ENCODE measurements at places on chromosomes 16 and 17.

DNA sequence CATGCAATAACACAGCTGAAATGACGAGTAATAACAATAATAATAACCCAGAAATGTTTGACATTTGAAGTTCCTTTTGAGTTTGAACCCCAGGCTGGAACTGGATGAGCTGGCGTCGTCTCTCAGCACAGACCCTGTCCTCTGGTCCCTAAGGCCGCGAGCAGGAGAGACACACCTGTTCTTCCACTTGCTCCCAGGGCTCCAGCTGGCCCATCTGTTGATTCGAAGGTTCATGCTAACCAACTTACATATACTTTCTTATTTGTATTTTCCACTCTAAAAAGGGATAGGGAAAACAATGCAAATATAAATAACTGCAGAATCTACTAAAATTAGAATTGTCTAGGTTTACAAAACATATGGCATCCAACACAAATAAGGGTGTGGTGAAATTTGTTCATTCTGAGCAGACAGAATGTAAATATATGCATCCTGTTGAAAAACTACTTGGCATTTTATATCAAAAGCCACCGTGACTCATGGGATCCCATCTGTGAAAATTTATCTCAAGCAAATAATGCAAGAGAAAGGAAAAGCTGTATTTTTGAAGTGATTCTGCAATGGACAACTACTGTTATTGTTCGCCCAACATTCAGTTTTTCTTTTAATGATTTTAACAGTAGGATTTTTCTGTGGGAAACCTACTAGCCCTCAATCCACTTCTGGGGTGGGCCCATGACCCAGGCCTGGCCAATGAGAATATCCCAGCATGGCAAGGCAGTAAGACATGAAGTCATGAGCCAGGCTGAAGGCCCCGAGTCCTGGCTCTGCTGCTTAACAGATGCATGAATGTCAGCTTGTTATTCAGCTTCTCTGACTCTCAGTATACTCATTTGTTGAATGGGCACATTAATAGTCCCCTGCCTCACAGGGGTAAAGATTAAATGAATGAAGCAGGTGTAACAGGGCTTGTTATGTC lies 13.2 kb upstream of the RGS9 start:
- DNase-seq: no peak

DNA sequence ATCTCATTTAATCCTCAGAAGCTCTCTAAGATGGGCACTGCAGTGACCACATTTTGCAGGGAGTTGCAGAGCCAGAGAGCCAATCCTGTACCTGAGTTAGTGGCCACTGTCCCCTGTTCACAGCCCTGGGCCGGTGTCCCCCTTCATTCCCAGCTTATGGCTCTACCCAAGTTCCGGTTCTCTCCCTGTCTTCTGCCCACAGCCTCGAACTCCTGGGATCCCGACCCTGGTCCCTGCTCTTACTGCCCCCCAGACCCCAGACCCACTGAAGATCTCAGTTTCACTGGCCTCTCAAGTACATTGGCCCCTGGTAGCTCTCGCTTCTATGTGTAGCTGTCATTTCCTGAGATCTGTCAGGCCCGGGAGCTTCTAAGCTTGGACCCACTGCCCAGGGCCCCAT lies 12.2 kb downstream of the ASGR2 start:
- no peak for DNase-seq

DNA sequence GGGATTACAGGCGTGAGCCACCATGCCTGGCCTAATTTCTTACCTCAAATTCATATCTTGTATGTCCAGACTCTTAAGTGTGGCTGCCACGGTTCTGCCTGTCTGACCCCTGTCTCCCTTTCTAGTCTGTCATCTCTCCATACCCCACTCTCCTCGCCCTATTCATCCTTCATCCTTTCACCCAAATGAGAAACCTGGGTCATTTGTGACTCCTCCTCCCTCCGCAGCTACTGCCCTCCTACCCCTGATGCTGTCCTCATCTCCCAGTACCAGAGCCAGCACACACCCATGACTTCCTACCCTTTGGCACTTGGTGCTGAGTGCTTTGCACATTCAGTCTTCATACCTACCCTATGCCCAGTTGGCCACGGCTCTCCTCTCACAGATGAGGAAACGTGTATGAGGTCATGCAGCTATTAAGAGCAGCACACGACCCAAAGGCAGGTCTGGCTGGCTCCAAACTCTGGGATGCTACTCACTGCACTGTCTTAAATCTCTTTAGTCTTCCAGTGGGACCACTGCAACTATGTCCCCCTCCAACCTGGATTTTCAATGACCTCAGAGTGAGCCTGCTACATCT lies 1.6 kb downstream of the SPATA32 start:
- no peak for DNase-seq

GRCh38 chr17:59714255-59714654 lies 6.8 kb downstream of the VMP1 start:
- DNase-seq: no peak

DNA sequence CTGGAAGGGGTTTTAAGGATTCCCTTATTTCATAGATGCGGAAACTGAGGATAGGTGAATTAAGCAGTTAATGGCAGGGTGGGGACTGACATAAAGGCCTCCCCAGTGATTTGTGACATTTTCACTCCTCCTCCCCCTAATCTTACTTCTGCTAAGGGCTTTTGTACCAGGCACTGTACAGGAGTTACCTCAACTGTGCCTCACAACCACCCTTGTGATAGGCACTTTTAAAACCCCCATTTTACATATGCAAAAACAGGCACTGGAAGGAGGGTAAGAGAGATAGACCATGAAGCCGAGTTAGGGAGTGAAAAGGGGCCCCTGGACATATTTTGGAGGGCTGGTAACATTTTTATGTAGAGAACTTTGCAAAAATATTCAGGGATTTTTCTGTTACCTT lies 862 bp upstream of the GDE1 start:
- DNase-seq: no peak

DNA sequence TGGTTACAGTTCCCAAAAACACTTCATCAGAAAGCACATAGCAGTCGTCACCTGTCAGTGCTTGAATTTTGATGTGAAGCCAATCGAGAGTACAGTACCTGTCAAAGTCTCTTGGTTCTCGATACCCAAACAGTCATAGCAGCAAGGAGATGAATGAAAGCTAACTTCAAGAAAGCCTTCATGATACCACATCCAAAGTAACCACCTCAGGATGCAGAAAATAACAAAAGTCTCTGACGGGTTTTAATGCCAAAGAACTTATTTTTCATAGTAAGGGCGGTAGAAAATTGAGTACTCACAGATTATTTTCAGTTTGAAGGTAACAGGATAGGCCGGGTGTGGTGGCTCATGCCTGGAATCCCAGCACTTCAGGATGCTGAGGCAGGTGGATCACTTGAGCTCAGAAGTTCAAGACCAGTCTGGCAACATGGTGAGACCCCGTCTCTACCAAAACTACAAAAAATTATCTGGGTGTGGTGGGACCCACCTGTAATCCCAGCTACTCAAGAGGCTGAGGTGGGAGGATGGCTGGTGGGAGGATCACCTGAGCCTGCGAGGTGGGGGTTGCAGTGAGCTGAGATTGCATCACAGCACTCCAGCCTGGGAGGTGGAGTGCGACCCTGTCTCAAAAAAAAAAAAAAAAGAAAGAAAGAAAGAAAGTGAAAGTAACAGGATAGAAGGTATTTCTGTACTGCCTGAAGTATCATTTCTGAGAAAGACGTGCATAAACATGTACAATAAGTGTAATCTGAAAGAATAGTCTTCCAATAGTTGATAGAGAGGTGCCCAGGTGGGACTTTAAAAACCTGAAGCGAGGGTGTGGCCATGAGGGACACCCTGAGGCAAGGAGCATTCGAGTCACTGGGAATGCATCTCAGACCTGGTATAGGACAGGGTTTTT lies 15.4 kb downstream of the MFSD11 start:
- no peak for DNase-seq

GRCh38 chr17:10087355-10087754 lies 111.1 kb downstream of the GAS7 start:
- no peak for DNase-seq

Measured in C1 segment of cervical spinal cord (tissue), 14 donors.